T-cell (primary cell): ENCODE measurements at places on chromosomes 6 and 20.

- H3K36me3 ChIP-seq: no peaks in the 10 kb centered on the region
- no peaks in the 10 kb centered on the region for H3K27me3 ChIP-seq
- no peak overlapping the region for H3K4me3 ChIP-seq
- DNase-seq: no peak
- no peaks in the 10 kb centered on the region for H3K4me1 ChIP-seq
Measured at GRCh38 chr20:57695012-57695411, 14.8 kb downstream of the PMEPA1 start.

DNA sequence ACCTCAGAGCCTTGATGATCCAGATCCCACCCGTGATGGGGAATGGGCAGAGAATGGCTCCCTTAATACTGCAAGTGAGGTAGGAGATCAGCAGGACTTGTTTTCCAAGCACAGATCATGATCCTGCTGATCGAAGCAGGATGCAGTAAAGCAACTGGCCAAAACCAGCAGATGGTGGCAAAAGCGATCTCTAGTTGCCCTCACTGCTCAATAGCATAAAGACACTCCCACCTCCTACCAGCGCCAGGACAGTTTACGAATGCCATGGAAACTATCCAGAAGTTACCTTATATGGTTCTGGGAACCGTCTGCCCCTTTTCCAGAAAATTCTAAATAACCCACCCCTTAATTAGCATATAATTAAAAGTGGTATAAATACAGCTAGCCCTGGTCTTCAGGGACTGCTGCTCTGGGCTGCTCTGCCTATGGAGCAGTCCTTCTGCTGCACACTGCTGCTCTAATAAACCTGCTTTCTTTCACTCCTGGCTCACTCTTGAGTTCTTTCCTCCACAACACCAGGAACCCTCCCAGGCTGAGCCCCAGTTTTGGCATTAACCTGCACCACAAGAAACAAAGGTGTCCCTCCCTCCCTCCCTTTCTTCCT, 415.8 kb downstream of the PREX1 start:
- H3K4me3 ChIP-seq: no peak overlapping the region
- DNase-seq: no peak
- H3K27ac ChIP-seq: no peak overlapping the region
- H3K4me1 ChIP-seq: no peaks in the 10 kb centered on the region
- no peaks in the 10 kb centered on the region for H3K27me3 ChIP-seq

GRCh38 chr6:149216459-149216858, 101.1 kb upstream of the TAB2 start:
- H3K4me3 ChIP-seq: no peak overlapping the region
- H3K27ac ChIP-seq: no peak overlapping the region
- DNase-seq: no peak
- H3K4me1 ChIP-seq: peaks cover 21% of the 10 kb centered on the region
- no peaks in the 10 kb centered on the region for H3K27me3 ChIP-seq
- H3K36me3 ChIP-seq: no peaks in the 10 kb centered on the region

DNA sequence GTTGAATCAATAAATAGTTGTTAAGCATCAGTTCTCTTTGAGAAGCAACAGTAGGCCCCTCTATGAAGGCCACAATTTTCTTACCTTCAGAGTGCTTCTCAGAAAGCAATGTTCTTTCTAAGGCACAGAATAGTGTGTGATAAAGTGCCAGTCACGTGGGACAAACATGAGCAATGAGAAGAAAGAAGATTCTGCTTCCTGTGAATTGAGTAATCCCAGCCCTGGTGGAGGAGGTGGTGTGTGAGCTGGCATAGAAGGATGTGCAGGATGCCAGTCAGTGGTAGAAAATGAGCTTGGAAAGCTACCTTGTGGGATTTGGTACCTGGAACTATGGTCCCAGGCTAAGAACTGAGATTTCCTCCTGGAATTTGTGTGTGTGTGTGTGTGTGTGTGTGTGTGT, 21.7 kb downstream of the KIZ start:
- no peaks in the 10 kb centered on the region for H3K27me3 ChIP-seq
- no peaks in the 10 kb centered on the region for H3K4me1 ChIP-seq
- H3K27ac ChIP-seq: no peak overlapping the region

DNA sequence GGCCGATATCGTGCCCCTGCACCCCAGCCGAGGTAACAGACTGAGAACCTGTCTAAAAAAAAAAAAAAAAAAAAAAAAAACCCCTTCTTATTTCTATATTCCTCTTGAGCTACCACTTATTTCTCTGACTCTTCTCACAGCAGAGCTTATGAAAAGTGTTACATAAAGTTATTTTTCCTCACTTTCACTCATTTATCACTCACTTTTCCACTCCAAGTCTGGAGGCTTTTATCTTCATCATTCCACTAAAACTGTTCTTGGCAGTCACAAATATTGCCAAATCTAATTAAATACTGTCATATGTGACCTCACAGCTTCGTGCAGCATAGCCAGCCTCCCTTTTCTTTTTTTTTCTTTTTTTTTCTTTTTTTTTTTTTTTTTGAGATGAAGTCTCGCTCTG, 131.2 kb downstream of the KLHL32 start:
- no peaks in the 10 kb centered on the region for H3K27me3 ChIP-seq
- no peaks in the 10 kb centered on the region for H3K4me1 ChIP-seq
- DNase-seq: no peak
- H3K36me3 ChIP-seq: no peaks in the 10 kb centered on the region

DNA sequence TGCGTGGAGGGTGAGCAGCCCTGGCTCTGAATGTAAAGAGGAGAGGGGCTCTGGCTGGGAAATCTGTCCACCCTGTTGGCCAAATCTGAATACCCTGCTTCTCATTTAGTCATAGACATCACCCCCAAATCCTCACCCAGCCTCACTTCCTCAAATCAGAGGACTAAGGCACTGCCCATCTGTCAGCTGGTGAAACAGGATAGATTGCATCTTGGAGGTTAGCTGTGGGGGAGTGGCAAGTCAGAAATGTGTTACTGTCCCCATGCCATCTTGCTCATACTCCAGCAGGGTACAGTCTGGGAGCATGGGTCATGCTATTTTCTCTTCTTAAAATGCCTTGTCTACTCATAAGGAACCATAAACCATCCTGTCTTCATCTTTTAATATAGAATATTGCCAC, 9.5 kb upstream of the DTNBP1 start:
- no peak for DNase-seq
- no peak overlapping the region for H3K4me3 ChIP-seq
- no peak overlapping the region for H3K27ac ChIP-seq
- H3K36me3 ChIP-seq: no peaks in the 10 kb centered on the region
- peaks cover 14% of the 10 kb centered on the region for H3K27me3 ChIP-seq

- no peak for DNase-seq
- H3K27me3 ChIP-seq: no peaks in the 10 kb centered on the region
- no peak overlapping the region for H3K27ac ChIP-seq
- H3K36me3 ChIP-seq: no peaks in the 10 kb centered on the region
- H3K4me3 ChIP-seq: no peak overlapping the region
Measured at GRCh38 chr20:56187534-56188165, 60.9 kb upstream of the MC3R start.

DNA sequence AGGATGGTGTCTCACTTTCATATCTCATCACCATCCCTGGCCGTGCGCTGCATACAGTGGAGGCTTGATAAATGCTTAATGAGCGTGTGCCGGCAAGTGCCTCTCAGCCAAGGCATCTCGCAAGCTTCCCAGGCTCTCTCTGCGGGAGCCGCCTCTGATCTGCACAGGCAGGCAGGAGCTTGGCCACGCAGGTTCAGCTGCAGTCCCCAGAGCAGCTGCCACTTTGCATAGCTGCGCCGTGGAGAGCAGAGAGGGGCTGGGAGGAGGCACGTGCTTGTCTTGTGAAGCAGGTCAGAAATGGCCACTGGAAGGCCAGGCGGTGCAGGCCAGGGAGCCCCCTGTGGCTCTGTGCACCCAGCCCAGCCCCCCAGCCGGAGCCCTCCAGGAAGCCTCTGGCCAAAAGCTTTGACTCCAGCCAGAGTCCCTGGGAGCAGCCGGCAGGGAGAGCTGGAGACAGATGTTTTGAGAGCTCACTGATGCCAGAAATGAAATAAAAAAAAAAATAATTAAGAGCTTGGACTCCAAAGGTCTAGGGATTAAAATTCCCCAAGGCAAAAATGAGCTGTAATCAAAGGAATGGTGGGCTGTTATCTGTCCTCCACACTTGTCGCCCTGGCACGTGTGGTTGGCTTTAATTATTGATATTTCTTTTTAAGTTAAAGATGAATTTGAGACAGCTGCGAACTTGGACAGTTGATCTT, 377.0 kb downstream of the CDH4 start:
- H3K36me3 ChIP-seq: no peaks in the 10 kb centered on the region
- no peak overlapping the region for H3K4me3 ChIP-seq
- DNase-seq: no peak
